SHP77 (cell line): ENCODE measurements at places on chromosomes 2 and 18.

GRCh38 chr2:119760956-119761275 lies 1.2 kb downstream of the PTPN4 start:
- no peak for DNase-seq

DNA sequence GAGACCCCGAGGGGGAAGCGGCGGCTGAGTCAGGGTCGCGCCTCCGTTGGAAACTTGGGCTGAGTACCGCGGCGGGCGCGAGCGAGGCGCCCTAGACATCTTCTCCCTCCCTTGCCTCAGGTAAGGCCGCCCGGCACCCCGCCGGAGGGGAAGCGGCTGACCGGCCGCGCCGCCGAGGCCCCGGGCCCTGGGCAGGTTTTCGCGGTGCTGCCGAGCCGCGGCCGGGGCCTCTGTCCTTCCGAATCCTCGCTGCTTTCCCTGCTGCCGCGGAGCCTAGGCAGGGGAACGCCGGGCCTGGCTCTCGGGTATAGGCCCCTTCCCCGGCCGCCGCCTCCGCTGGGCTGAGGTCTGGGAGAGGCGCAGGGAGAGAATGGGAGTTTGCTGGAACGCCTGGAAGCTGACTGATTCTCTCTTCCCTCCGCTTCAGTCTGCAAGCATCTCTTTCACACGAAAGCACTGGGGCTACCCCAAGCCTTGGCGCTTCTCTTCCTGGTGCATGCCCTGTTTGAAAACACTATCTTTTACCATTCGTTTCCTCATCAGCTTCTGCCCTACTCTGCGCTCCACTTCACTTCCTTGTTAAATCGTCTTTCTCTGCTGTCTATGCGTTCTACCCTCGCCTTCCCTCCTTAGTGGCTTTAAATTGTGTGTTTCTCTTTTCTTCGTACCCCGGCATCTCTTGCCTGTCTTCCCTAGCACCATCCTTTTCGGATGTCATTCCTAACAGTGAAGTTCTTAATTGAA lies 652 bp downstream of the PPM1B start:
- peak; percentile 25 for DNase-seq

GRCh38 chr18:21490748-21491147 lies 109.8 kb downstream of the ESCO1 start:
- no peak for DNase-seq

GRCh38 chr2:230717600-230717999 lies 5.0 kb downstream of the CAB39 start:
- DNase-seq, result no peak
